Stimulated activated CD8-positive, alpha-beta memory T cell treated with anti-CD3 and anti-CD28 coated beads, Interleukin-7, amount 100 ng/mL, for 24 hours (primary cell): ENCODE measurements at places on chromosomes 5 and 9.

DNA sequence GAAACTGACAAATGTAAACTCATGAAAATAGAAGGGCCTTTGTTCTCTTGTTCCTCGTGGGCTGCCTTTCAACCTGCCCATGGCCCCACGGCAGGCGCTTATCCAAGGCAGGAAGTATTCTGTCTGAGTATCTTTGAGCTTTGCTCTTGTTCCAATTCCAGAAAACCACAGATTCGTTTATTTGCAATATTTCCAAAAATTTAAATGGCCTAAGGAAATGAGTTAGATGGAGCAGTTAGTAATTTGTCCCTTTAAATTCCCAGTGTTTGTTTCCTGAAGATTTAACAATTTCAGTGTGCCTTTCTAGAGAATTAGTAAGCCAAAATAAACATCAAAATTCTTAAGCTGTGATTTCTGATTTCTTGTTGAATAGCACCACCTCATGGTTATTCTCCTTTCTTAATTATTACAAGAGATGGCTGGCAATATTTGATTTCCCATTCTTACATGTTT, 299.4 kb upstream of the RASA1 start:
- DNase-seq, result no peak

- DNase-seq, result no peak
Observed at GRCh38 chr9:132241483-132241839, 79.6 kb downstream of the NTNG2 start.

DNA sequence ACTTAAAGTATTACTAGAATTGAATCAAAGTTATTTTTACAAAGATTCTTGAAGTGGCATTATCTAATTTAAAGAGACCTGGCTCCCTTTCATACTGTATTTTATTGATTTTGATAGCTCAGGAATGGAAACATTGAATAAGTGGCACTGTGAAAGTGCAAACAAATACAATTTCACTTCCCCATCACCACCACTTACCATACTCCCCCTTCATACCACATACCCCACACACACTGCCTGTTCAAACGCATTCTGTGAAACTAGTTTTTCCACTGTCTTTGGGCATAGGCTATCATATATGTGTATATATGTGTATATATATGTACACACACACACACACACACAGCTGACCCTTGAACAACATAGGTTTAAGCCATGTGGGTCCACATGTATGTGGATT, 62.1 kb upstream of the ATG10 start:
- DNase-seq, result no peak

DNA sequence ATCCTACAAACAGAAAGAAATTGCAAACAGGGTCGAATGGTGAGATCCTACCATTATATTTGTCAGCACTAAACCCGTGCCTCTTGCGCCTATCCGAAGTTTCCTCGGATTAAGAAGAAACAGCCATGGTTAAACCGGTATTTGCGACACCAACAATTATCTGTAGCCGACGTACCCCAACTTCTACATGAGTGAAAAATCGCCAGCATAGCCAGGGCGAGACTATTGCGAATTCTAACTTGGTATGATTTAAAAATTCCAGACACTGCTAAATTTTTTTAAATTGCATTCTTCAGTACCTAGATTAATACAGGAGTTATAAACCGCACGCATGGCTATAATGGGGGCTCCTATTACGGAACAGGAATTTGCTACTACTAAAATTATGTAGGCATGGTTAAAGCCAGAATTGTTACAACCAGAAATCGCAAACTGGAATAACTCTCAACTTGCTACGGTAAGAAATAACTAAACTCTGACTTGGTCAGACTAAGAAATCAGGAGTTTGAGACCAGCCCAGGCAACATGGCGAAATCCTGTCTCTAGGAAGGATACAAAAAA, 25.3 kb upstream of the ANXA2R start:
- no peak for DNase-seq

GRCh38 chr9:100590481-100590880, 12.6 kb downstream of the CAVIN4 start:
- DNase-seq, result no peak

GRCh38 chr9:71767163-71767775, 1.0 kb downstream of the CEMIP2 start:
- DNase-seq, result no peak

GRCh38 chr5:97085459-97086181, 56.8 kb downstream of the LIX1 start:
- no peak for DNase-seq

DNA sequence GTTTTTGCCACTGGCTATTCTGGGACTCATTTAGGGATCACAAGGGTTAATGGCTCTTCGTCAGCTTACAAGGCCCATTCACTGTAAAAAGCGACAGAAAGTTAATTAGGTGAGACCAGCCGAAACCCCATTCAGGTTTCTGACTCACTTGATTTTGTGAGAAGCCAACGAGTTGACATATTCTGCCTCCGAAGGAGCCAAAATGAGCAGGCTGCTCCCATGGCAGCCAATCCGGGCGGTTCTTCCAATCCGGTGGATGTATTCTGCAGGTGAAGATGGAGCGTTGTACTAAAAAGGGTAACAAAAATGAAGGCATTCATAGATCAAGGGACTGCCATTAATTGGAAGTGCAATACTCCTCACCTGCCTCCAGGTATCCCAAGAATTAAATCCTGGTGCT, 39.7 kb downstream of the DDX31 start:
- DNase-seq, result no peak

DNA sequence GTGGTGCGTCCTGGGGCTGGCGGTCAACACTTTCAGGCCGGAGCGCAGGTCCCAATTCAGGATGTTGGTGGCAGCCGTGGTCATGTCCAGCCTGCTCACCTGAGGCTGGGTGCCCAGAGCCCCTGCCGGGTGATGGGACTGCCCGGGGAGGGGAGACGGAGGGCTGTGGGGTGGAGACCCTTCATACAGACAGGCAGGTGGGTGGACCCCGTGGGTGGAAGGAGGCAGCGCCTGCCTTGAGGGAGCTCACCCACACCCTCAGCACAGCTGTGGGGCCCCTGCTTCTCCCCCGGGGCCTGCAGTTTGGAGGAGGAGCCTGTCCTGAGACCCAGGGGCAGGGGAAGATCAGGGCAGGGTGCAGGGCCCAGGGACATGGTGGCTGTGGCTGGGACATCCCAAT, 6.9 kb upstream of the PTGDS start:
- DNase-seq, result no peak

- DNase-seq, result no peak
Observed at GRCh38 chr5:68932830-68933434, 160.9 kb upstream of the SLC30A5 start.

DNA sequence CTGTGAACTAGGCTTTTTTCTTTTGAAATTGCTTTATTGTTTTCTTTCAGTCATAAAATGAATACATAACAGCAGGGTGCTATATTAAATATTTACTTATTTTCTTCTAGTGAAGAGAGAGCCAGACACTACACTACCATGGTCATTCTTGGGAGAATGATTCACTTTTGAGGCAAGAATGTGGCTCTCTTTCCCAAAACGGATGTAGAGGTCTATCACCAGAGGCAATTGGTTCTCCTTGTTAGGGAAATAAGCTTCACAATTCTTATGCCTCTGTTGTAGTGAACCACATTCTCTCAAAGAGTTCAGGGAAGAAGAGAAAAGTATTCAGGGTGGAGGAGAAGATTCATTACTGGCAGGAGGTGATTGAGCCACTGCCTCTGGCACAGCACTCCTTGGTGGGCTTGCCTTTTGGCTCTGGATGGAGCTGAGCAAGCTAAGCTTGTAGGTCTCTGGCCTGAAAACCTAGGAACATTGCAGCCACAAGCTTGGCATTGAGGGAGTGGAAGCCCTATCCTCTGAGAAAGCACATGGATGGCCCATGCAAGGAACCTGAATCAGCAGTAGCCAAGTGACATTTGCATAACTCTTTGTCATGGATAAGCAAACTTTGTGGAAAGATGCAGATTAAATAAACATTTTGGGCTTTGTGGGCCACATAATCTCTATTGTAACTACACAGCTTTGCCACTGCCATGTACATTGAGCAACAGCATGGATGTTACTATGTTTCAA, 179.0 kb upstream of the TNC start:
- no peak for DNase-seq

GRCh38 chr9:10612641-10613398, at the start of gene PTPRD:
PTPRD (minus strand) TSS chr9:10613002.
- DNase-seq, result no peak

DNA sequence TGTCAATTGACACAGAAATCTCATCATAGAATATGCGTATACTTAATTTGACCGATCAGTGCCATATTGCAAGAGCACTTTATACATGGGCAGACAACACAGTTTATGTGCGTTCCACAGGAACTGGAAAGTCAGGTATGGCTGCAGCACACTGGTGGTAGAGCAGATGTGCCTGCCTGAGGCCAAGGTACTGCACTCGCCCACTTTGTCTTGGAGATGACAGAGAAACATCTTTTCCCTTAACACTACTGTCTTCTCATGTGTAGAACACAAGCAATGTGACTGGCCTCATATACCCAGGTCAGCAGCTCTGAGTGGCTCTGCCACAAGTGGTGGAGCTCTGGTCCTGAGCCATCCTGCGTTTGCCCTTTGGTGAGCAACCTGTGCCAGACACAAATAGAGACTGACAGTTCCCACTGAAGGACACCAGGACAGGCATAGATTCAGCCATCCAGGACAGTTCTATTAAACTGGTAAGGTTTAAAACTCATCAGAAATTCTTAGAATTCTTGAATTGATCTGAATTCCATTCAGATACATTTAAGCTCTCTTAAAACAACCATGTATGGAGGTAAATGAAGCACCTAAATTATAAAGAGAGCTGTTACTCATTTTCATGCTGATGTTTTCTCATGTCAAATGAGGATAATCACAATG, 21.0 kb upstream of the PPP2CA start:
- no peak for DNase-seq

DNA sequence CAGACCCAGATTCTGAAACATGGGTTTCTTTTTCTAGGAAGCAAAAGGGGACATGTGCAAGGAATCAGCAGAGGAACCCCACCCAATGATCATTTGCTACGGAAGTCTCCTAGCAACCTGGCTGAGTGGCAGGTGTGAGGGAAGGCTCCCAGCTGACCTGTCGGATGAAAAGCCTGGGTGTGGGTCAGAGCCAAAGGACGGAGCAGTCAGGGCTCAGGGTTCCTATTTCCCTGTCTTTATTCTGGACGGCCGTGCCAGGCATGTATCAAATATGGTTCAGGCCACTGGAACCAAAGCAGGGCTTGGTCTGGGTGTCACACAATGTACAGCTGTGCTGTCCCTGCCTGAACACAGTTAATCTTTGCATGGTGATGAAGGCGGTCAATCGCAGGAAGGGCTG, 20.1 kb downstream of the STK10 start:
- no peak for DNase-seq

GRCh38 chr5:10746711-10747110, 14.3 kb downstream of the DAP start:
- DNase-seq, result no peak

GRCh38 chr5:41763574-41763973, 106.7 kb downstream of the OXCT1 start:
- DNase-seq, result no peak

DNA sequence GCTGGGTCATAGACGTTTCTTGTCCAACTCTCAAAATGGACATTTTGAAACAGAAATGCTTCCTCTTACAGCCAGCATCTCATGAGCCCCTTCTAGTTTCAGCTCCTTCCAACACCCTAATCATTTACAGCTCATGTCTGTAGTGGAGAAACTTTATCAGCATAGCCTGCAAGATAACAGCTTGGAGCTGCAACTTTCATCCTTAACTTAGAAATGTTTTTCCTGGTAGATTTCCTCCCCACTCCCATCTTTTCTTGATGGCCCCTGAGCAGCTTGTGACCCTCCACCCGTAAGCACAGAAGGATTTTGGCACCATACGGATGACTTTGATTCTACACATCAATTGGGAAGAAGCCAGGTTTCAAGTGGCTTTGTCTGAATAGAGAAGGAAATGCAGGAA, 53.5 kb upstream of the TGFBR1 start:
- no peak for DNase-seq

DNA sequence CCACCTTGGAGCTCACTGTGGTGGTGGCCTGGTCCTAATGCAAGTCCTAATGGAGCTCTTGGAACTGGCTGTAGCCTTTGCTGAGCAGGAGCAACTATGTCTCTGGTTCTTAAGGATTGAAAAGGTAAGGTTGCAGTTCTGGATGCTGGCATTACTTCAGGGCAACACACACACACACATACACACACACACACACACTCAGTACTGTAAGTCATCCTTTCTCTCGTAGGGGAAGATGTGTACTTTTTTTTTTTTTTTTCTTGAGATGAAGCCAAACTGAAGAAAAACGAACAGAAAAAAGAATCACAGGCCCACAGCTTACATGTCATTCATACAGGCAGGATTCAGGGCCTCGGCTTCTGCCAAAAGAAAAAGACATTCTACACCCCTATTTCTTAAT, 81.1 kb upstream of the RPS23 start:
- no peak for DNase-seq

DNA sequence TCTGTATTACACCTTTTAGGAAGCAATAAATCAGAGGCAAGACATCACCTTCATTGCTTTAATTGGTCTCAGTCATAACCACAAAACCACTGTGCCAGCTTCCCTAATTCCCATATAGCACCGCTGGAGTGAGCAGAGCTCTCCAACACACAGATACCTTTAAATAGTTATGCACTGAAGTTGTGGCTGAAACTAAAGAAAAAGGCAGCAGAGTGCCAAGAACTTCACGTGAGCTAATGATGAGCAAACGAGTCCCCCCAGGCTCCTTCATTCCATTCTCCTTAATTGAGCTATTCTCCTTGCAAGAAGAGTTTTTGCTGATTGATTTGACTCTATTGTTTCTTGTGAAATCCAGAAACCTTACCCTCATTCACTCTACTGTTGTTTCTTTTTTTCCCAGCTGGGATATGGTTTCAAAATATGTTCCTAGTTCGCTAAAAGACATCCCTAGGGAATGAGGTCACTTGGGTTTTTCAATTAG, 501.5 kb downstream of the SPATA31D1 start:
- no peak for DNase-seq

DNA sequence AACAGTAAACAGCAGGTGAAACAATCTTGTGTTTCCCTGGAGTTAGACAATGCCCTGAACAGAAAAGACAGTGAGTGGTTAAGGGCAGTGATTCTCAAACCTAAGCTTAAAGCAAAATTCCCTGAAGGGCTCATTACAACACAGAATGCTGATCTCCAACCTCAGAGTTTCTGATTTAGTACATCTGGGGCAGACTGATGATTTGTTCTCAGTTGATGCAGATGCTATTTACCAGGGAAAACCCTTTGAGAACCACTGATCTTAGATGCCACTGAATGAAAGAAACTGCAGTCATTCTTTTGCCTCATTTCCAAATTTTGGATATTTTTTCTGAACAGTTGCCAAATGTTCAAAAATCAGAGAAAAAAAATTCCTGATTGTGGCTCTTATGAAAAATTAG, 18.7 kb upstream of the ADAM19 start:
- no peak for DNase-seq
